ENCODE measurements at places on chromosomes 2 and 18.

DNA sequence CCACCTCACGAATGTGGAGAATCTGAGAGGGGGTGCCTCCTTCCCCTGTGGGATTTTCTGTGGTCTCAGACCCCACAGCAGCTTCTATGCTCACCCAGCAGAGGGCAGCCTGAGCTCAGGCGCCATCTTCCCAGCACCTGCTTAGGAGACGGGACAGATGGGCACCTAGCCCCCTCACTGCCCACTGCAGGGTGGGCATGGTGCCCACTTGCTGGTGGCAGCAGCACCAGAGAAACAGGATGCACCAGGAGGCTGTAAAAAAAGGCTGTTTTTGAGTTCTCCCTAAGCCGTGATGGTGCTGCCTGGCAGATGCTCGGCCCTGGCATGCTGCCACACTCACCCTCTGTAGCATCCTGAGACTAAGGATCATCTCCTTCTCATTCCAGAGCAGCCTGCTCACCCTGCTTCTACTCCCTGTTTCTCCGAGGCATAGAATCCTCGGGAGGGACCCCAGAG, 19.1 kb upstream of the SLC20A1 start:
- peak; percentile 71 for DNase-seq

- no peak for DNase-seq
Measured at GRCh38 chr18:37389684-37390368, 175.8 kb downstream of the CELF4 start.

GRCh38 chr2:203804070-203804469, 63.5 kb upstream of the CTLA4 start:
- no peak for DNase-seq

- peak; percentile 77 for DNase-seq
Measured at GRCh38 chr2:95296880-95297487, at the start of gene KCNIP3. Gene KCNIP3 (plus strand): TSS chr2:95297347. CDS start chr2:95297439, 92 bp downstream.

DNA sequence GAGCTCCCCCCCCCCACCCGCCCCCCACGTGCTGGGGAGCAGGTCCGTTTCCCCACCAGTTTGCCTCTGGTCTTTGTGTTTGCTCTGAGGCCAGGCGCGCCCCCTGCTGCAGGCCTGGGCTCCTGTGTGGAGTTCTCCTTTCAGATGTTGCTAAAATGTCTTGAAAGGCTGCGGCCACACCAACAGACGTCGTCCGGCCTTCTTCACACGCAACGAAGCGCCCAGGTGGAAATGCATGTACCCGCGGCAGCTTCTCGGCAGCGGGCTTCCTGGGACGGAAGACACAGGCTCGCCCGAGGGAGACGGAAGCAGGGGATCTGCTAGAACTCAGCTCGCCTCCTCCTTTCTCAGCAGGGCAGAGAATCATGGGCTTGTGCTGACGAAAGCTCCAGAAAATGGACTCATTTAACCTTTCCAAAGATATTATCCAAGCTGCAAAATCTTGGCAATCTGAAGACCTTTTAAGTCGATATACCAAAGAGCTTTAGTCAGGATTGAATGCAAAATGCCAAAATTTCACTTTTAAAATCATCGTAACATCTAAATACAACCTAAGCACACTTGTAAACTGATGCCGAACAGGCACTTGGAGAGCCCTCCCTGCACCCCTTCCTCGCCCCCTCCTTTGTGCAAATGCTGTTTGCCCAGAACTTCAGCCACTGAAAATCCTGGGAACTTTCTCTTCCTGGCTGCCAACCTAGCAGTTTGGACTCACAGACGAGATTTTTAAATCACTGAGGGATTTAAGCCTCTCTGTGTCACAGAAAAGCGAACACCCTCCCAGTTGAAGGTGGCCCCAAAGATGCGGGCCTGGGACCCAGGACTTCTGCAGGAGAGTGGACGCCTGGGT, 125.5 kb upstream of the ZNF516 start:
- peak; percentile 55 for DNase-seq

GRCh38 chr2:43448011-43448821, 147.6 kb downstream of the THADA start:
- DNase-seq = no peak

- DNase-seq = no peak
Measured at GRCh38 chr2:233456111-233456510, 101.8 kb downstream of the DGKD start.

DNA sequence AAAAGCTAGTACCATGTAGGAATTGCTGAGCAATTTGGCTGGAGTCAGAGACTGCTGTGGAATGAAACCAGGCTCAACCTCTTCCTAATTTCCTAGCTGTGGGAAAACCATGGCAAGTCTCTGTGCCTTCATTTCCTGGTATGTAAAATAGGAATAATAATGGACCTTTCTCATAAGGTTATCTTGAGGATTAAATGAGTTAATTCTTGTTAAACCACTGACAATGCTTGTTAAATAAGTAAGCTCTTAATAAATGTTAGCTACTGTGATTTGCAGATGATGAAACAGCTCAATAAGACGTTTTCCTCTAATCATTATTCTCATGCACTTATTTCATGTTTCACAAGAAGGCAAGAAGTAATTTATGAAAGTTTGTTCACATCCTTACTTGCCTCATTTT, 346.7 kb downstream of the RND3 start:
- no peak for DNase-seq

- DNase-seq = no peak
Measured at GRCh38 chr2:146295080-146295670, 1549.7 kb upstream of the ACVR2A start.

DNA sequence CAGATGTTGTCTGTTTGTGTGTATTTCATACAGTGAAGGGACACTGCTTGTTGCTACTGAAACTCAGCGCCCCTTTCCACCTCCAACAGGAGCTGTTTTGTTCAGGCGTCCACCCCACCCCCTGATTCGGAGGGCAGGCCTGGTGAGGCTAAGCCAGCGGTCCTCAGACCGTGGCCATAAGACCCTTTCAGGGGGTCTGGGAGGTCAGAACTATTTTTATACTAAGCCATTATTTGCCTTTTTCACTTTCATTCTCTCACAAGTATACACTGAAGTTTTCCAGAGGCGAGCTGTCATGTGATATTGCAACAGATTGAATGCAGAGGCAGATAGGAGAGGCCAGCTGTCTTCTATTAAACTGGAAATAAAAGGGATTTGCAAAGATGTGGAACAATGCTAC, 39.7 kb upstream of the IGFBP5 start:
- DNase-seq = no peak

All from globus pallidus (tissue), 1 donor.